ENCODE measurements at places on chromosomes 7 and 10.
A peak's percentile ranks its signal among the peaks of the same experiment; 100 is the strongest.

- no peak for DNase-seq
Measured at GRCh38 chr10:43155221-43155620, 17.0 kb downstream of the CSGALNACT2 start.

DNA sequence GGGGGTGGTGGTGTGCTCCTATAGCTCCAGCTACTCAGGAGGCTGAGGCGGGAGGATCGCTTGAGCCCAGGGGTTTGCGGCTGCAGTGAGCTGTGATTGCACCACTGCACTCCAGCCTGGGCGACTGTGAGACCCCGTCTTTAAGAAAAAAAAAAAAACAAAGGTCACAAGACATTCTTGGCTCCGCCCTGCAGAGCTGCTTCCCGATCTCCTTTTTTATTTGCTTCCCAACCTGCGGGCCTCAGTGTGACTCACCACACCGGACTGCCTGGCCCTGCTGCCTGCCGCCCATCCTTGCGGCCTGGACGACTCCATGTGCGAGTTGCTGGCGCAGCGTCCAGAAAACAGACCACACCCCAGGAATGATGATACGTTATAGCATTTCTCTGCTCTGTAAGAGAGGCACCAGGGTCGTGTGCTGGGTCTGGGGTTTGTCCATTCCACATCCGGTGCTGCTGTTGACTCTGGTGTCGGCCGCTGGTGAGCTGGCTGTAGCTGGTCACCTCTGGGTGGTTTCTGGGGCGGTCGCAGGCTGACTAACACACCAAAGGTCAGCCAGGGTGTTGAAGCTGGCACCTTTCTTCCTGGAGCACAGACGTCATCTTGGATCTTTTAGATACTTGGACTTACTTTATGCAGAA lies 123.6 kb downstream of the TCF7L2 start:
- peak; percentile 67 for DNase-seq

- DNase-seq: peak; percentile 61
Measured at GRCh38 chr10:59234816-59235429, 58.5 kb downstream of the PHYHIPL start.

DNA sequence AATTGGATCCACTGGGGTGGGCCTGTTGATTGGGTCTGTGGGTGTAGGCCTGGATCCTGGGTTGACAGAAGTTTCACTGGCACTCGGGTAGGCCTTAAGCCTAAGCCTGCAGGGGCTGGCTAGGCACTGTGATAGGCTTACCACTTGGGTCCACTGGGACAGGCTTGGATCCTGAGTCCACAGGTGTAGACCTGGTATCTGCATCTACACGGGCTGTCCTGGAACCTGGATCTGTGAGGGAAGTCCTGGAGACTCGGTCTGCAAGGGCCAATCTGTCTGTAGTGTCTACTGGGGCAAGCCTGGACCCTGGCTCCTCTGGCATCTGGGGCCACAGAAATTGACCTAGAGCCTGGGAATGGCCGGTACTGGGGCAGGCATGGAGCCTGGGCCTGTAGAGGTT lies 219.0 kb upstream of the NRG3 start:
- DNase-seq: no peak

- no peak for DNase-seq
Measured at GRCh38 chr10:125130916-125131315, 29.4 kb downstream of the CTBP2 start.

DNA sequence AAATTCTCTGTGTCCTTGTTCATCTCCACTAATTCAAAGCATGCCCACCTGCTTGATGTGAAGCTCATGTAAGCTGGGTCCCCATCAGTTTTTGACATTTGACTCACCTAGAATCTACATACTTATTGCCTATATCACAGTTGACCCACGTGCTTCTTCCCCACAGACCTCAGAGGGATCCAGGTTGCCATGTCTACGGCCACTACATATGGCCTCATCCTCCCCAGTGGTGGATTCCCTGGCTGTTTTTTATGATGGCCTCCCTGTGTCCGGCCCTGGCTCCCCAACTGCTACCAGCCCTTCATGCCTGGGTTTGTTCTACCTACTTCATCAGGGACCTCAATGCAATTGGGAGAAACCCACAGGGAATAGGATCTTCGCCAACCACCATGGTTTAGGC lies 187.4 kb upstream of the GDF10 start:
- DNase-seq: no peak

DNA sequence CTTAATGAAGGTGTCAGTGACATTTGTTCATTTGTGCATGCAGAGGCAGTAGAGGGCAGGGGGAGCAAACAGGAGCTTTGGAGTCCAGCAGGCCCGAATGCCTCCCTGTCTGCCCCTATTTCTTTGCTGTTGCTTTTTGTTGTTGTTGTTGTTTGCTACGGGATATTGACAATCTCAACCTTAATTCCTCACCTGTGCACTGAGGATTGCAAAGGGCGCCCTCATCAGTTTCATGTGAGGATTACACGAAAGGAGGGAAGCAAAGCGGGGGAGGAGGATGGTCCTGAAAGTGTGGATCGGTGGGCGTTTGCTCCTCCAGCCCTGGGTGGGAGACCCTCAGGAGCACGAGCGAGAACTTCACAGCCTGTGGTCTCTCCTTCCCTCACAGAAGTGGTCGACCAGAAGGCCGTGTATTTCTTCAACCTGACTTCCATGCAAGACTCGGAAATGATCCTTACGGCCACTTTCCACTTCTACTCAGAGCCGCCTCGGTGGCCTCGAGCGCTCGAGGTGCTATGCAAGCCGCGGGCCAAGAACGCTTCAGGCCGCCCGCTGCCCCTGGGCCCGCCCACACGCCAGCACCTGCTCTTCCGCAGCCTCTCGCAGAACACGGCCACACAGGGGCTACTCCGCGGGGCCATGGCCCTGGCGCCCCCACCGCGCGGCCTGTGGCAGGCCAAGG lies 9.6 kb downstream of the GDF10 start:
- no peak for DNase-seq

- DNase-seq: no peak
Measured at GRCh38 chr10:64142395-64142794, 621.2 kb downstream of the REEP3 start.

GRCh38 chr10:35433851-35434426 lies 97.6 kb downstream of the CCNY start:
- DNase-seq: no peak

Measured in T47D (cell line).